ENCODE measurements at places on chromosomes 13 and 19.

GRCh38 chr13:50071379-50071778, 56.1 kb downstream of the KCNRG start:
- no peak for DNase-seq

DNA sequence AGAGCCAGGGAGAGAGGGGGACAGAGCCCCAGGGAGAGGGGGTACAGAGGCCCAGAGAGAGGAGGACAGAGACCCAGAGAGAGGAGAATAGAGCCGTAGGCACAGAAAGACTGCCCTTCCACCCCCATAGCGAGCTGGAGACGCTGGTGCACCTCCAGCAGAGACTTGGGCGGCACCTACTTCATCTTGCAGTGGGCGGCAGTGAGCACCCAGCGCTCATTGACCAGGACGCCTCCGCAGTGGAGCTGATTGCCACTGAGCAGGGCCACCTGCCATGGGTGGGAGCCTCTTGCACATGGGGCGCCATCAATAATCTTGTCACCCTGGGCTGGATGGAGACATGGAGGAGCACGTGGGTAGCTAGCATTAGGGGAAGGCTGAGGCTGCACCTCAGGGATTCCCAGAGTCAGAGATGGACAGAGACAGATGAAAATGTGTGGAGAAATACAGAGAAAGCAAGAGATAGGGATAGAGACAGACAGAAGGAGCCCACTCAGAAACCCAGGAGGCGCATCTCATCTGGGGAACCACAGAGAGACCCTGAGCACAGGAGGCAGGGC, 2.0 kb downstream of the KLK7 start:
- no peak for DNase-seq

- peak; percentile 64 for DNase-seq
Measured at GRCh38 chr13:48334534-48335127, 31.1 kb downstream of the RB1 start.

DNA sequence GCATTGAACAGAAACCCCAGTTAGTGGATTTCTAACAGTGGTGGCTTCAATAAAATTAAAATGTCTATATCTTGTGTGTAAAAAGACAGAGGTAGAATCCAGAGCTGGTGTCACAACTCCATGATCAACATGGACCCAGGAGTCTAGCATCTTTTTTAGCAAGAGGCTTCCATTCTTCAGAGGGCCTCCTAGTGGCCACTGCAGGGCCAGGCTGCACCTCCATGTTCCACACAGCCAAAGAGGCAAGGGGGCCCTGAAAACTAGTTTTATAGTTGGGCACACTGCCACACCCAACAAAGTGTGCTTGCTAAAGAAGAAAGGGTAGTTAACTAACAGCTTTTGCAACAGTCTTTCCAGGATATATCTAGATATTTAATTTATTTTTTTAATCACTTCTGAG, 12.9 kb downstream of the N4BP2L1 start:
- DNase-seq: peak; percentile 34

DNA sequence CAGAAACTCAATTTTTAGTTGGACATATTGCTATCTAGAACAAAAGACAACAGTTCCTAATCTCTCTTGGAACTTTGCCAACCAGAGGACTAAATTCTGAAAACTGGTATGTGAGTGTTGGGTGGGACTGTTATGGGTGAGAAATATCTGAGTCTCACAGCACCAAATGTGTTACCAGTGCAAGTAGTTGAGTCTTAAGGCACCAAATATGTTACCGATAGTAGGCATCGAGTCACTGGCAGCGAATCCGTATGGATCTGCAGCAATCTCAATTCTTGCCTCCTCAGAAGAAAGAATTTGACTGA, 575.2 kb downstream of the DACH1 start:
- DNase-seq: no peak

GRCh38 chr19:49585023-49585422, 3.9 kb downstream of the PRRG2 start:
- no peak for DNase-seq

DNA sequence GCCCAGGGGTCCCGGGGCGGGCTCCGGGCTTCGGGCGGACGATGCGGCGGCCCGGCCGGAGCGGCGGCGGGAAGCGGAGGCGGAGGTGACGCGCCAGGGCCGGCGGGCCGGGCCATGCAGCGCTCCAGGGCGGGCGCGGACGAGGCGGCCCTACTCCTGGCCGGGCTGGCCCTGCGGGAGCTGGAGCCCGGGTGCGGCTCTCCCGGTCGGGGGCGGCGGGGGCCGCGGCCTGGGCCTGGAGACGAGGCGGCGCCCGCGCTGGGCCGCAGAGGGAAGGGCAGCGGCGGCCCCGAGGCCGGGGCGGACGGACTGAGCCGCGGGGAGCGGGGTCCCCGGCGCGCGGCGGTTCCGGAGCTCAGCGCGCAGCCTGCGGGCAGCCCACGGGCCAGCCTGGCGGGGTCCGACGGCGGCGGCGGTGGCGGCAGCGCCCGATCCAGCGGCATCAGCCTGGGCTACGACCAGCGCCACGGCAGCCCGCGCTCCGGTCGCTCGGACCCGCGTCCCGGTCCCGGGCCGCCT, 362 bp downstream of the WTIP start:
- DNase-seq: no peak

- DNase-seq: peak; percentile 65
Measured at GRCh38 chr13:74904556-74904955, 577.4 kb downstream of the TBC1D4 start.

DNA sequence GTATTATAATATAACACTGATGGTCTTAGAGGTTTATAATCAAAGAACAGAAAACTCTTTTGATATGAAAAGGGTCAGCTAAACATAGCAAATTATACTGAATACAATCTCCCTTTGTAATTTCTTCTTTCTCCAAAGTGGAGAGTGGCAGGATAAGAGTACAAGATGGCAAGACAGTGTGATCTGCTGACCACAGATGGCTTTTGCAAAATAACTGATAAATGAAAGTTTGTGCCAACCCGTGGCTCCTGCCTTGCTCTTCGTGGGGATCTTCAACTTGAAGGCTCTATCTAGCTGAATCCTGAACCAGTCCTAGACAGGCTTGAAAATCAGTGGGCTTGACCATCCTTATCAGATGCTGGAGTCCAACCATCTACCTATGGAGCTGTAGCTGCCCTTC, 185.7 kb downstream of the VWA8 start:
- DNase-seq: no peak

GRCh38 chr19:10863107-10863717, 8.1 kb upstream of the CARM1 start:
- DNase-seq: no peak

- DNase-seq: peak; percentile 3
Measured at GRCh38 chr13:88627071-88627470, 955.9 kb downstream of the SLITRK5 start.

DNA sequence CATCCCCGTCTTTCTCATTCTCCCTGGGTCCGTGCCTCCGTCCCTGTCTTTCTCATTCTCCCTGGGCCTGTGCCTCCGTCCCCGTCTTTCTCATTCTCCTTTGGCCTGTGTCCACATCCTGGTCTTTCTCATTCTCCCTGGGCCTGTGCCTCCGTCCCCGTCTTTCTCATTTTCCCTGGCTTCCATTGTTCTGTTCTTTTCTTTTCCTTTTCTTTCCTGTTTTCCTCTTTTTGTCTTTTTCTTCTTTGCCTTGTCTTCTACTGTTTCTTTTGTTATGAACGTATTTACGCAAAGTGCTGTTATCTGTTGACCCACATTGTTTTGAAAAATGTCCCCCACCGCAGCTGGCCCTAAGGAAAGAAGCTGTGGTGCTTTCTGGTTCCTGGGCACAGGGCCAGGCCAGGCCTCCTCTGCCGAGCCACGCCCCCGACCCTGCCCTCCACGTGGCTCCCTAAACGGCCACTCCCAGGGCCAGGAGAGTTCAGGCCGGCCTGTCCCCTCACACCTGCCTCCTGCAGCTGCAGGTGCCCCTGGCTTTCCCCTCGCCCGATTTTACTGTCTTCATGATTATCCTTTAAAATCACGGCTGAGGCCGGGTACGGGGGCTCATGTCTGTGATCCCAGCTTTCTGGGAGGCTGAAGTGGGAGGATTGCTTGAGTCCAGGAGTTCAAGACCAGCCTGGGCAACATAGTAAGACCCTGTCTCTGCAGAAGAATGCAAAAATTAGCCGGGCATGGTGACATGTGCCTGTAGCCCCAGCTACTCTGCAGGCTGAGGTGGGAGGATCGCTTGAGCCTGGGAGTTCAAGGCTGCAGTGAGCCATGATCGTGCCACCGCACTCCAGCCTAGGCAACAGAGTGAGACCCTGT, 14.0 kb upstream of the TMPRSS9 start:
- DNase-seq: no peak

DNA sequence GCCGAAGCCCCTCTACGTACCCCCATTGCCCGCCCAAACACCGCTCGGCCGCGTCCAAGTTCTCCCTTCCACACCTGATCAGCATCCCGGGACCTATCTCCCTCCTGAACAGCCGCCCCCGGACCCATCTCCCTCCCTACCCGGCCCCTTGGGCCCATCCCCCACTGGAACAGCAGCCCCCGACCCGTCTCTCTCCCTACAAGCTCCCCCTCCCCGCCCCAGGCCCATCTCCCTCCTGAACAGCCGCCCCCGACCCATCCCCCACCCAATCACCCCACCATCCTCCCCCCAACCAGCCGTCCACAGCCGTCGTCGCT, 610 bp downstream of the ZSCAN1 start:
- no peak for DNase-seq

- DNase-seq: no peak
Measured at GRCh38 chr19:45121827-45122345, 28.9 kb downstream of the PPP1R37 start.

DNA sequence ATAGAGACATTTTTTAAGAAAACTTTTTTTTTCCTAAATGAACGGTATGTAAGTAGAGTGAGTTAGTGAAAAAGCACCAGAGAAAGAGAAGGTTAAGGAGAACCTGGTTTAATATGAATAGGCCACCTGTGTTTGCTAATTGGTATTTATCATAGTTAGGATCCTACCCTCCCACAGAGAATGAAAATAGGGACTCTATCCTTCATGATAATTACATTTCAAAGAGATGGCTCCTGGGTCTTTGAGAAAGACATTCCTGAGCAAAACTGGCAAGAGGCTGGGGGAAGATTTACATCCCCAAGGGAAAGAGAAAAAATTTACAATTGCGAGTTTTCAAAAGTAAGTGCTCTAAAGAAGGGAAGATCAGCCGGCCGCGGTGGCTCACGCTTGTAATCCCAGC, 1284.5 kb downstream of the SLITRK1 start:
- DNase-seq: no peak

- DNase-seq: peak; percentile 72
Measured at GRCh38 chr13:95388420-95389079, 87.3 kb upstream of the ABCC4 start.

GRCh38 chr13:24124789-24125476, 35.6 kb upstream of the SPATA13 start:
- no peak for DNase-seq

- no peak for DNase-seq
Measured at GRCh38 chr13:49063497-49063896, 87.8 kb downstream of the FNDC3A start.

DNA sequence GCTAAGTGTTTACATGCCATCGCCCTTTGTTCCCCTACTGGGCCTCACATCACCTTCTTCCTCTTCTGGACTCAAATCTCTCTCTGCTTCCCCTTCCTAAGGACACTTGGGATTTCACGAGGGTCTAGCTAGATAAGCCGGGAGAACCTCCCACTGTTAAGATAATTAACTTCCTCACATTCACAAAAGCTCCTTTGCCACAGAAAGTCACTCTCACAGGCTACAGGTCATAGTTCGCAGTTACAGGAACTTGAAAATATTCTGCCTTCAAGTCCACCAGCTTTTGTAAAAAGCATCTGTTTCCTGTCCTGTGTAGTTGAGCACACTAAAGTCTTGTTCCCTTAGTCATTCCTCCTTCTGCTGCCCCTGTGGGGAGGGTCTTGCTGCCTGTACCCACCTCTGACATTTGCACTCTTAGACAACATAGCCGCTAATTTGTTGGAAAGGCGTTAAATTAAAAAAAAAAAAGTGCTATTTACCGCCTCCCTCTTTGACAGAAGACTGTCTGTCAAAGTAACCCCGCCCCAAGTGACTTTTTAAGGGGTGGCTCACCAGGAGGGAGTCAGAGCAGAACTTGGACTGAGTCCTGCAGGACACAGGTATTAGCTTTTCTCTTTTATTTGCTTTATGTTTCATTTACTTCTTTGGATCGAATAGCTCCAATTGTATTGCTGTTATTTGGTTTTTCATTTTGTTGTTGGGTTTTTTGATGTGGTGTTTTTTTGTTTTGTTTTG, 26.8 kb upstream of the CEACAM21 start:
- DNase-seq: peak; percentile 98

DNA sequence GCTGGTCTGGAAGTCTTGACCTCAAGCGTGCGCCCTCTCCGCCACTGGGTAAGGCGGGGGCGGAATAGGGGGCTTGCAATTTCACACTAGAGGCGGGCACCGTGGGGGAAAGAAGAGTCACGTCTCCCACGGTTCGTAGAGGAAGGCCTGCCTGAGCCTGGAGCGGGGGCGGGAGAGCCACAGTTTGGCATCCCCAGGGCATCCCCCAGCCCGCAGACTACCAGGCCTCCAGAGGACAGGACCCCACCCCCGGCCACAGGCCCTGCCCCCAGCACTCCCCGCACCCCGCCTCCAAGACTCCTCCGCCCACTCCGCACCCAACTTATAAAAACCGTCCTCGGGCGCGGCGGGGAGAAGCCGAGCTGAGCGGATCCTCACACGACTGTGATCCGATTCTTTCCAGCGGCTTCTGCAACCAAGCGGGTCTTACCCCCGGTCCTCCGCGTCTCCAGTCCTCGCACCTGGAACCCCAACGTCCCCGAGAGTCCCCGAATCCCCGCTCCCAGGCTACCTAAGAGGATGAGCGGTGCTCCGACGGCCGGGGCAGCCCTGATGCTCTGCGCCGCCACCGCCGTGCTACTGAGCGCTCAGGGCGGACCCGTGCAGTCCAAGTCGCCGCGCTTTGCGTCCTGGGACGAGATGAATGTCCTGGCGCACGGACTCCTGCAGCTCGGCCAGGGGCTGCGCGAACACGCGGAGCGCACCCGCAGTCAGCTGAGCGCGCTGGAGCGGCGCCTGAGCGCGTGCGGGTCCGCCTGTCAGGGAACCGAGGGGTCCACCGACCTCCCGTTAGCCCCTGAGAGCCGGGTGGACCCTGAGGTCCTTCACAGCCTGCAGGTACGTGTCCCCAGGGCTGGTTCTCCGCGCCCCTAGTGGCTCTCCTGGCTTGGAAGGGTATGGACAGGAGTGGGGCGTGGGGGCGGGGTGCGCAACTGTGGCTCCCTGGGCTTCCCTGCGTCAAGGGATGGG, at the start of gene ANGPTL4:
Gene ANGPTL4, plus strand, starts transcription at position 353 of the 969 bp plus-strand sequence. Its CDS starts 167 bp downstream, at position 520.
- peak; percentile 37 for DNase-seq

GRCh38 chr13:64900039-64900438, 2330.1 kb downstream of the PCDH9 start:
- DNase-seq: no peak

DNA sequence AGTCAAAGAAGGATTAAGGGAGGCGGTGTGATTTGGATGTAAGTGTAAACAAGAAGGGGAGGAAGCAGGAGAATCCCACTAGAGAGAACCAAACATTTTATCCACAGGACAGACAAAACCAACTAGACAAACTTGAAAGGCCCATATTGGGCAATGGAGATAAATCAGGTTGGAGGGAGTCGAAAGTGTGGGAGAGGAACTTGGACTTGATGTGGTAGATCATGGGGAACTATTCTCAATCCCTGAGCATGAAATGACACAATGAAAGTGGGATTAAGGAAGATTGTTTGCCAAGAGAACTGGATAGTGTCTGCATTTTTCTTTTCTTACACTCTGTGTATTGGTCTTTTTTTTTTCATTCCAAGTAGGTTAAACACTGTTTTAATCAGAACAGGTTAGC, 17.9 kb downstream of the GPR183 start:
- no peak for DNase-seq

Measured in KBM-7 (cell line).